ENCODE measurements at places on chromosomes 5 and 9. TPM values are rescaled to one million over a fixed set of nuclear protein-coding genes. Genes with fewer than 3 reads are reported as not detected.

Gene PDZD2
- 0.12 TPM for total RNA-seq

- H3K27me3 ChIP-seq, result no peaks in the 10 kb centered on the region
- no peak overlapping the region for H3K27ac ChIP-seq
- H3K4me1 ChIP-seq, result peaks cover 4% of the 10 kb centered on the region
- H3K36me3 ChIP-seq, result peaks cover 90% of the 10 kb centered on the region
These were observed 111.3 kb upstream of the SAP30L start for GRCh38 chr5:154334406-154335064.

GRCh38 chr5:124352312-124352711 lies 394.1 kb downstream of the ZNF608 start:
- H3K4me3 ChIP-seq, result no peak overlapping the region
- H3K4me1 ChIP-seq, result peaks cover 11% of the 10 kb centered on the region
- H3K36me3 ChIP-seq, result no peaks in the 10 kb centered on the region
- no peaks in the 10 kb centered on the region for H3K27me3 ChIP-seq
- no peak for DNase-seq
- H3K27ac ChIP-seq, result no peak overlapping the region

DNA sequence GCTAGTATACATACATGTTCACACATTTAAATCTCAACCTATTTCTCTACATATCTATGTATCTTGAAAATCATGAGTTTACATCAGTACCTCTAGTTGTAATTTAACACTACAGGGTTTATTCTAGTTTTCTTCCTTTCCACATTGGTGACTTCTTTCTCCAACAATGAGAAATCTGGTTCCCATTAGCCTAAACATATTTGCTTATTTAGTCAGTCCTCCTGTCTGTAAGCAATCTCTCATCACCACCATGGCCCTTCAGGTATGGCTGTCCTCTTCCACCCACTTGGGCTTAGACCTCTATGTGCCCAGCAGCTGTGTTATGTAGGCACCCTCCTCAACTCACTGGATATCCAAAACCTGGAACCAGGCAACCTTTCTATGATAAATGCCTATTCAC lies 8.0 kb upstream of the SPATA31D1 start:
- H3K4me1 ChIP-seq, result peaks cover 22% of the 10 kb centered on the region
- no peak overlapping the region for H3K4me3 ChIP-seq
- peaks cover 2% of the 10 kb centered on the region for H3K27me3 ChIP-seq
- no peaks in the 10 kb centered on the region for H3K36me3 ChIP-seq
- no peak overlapping the region for H3K27ac ChIP-seq

DNA sequence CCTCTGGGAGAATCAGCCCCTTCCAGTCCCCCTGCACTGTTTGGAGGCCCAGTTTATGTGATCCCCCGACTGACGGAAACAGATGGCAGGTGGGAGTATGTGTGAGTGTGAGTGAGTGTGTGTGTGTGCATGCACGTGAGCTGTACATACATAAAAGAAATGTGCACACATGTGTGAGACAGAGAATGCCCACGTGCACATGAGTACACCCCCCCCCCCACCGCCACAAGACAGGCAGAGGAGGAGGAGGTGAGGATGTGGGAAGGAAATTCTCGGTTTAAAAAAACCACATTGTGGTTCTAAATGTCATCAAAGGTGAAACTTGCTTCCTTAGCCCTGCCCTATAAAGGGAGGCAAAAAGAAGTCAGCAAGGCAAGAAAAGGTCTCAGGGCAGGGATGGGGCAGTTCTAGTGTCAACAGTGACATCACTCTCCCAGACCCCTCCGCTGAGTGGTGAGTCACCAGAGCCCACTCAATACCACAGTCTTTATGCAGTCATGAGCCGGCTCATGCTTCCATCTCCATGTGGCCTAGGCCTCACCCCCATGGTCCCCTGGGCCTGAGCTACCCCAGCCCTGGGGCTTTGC lies 79.2 kb upstream of the HSPA9 start:
- DNase-seq, result no peak
- peak overlapping the region; percentile 51 for H3K27ac ChIP-seq
- peaks cover 45% of the 10 kb centered on the region for H3K27me3 ChIP-seq
- H3K36me3 ChIP-seq, result no peaks in the 10 kb centered on the region

Data from activated B cell treated with CpG ODN at 0.5 μM for 24 hours (primary cell).